Metanephros (tissue), 2 donors: ENCODE measurements at places on chromosomes 12 and 14. TPM values are rescaled to one million over a fixed set of nuclear protein-coding genes. Genes with fewer than 3 reads are reported as not detected.

KRT73 gene
- not detected for total RNA-seq

RFC5 gene
- 25.1 TPM for total RNA-seq

PTPRQ gene
- 19.0 TPM for total RNA-seq

FOXM1 gene
- total RNA-seq, result 11.0 TPM

SLC2A13 gene
- total RNA-seq, result 27.9 TPM

HOXC11 gene
- total RNA-seq, result 1.5 TPM

ASIC1 gene
- 3.9 TPM for total RNA-seq

CD9 gene
- total RNA-seq, result 261 TPM

FOXN4 gene
- total RNA-seq, result 0.29 TPM

ARHGEF40 gene
- 77.5 TPM for total RNA-seq

PRIMA1 gene
- 0.41 TPM for total RNA-seq
